ENCODE measurements at places on chromosomes 7 and 10. TPM values are rescaled to one million over a fixed set of nuclear protein-coding genes. Genes with fewer than 3 reads are reported as not detected.

- peak; percentile 75 for DNase-seq
Observed at GRCh38 chr7:2516194-2516555, 3.4 kb upstream of the LFNG start.

GRCh38 chr10:129621693-129622092, 154.7 kb downstream of the MGMT start:
- DNase-seq, result no peak

TRIM74 gene
- total RNA-seq, result not detected

- no peak for DNase-seq
Observed at GRCh38 chr7:915291-916218, 38.9 kb downstream of the ADAP1 start.

SPDYE5 gene
- total RNA-seq, result not detected

DNA sequence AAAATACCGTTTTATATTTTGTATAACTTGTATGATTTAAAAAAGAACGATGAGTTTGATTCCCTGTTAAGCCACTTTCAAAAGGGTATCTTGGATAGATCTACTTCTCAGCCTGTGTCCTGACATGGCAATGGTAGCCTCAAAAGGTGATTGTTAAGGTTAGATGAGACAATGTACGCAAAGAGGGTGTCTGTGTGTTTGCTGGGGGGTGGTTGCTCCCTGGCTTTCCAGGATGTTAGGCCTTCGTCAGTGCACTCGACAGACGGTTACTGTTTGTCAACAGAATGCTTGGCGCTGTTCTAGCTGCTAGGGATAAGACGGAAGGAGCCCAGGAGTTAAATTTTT, 90.3 kb downstream of the NEURL1 start:
- no peak for DNase-seq

LIPM gene
- total RNA-seq, result not detected

GRCh38 chr7:29587195-29587808, 23.7 kb downstream of the PRR15 start:
- no peak for DNase-seq

DNA sequence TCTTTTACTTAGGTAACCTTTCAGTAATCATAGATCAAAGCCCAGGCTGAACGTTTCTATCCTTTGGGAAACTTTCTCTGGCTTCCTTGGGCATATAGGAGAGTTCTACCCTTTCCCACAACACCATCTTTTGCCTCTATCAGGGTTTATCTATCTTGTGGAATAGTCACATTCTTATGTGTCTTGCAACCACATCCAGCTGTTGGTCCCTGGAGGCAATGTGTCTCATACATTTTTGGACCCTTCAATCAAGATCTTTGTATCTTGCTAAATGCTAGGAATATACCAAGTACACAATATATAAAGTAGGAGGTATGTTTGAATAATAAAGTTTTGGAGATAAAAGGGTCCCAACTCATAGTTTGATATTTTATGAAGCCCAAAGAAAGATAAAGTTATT, 121.7 kb downstream of the RNLS start:
- DNase-seq, result no peak

DNA sequence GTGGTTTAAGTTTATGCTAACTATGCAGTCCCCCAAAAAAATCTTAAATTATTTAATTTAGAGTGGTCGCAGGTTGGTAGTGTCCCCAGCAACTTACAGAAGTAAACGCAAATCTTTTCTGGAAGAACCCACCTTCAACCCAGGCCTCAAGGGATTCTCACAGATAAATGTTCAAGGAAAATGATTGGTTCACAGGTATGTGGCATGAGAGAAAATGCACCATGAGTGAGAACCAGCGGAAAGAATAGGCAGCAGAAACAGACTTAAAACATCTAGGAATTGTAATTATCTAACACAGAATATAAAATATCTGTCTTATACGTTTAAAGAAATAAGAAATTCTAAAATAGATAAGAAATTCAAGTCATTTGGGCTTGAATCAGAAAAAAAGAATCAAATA, 2.7 kb upstream of the CPA5 start:
- no peak for DNase-seq

DNA sequence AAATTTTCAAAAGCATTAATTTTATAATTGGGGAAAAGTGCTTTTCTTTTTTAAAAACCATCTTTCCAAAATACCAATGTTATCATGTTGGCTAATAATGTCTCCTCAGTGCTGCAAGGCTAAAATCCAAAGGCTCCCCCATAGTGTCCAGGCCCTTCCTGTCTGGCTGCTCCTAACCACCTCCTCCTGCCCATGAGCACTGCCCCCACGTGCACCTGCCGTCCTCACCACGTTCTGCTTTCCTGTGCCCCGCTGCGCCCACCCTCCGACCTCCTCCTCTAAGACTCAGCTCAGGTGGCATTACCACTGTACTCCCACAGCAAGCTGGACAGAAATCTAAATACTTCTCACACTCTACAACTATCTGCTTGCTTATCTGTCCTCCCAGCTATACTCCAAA, 17.7 kb downstream of the PAXIP1 start:
- no peak for DNase-seq

PLPP4 gene
- 3.9 TPM for total RNA-seq

TSPAN13 gene
- 21.7 TPM for total RNA-seq

UNCX gene
- total RNA-seq, result 0.65 TPM

DNA sequence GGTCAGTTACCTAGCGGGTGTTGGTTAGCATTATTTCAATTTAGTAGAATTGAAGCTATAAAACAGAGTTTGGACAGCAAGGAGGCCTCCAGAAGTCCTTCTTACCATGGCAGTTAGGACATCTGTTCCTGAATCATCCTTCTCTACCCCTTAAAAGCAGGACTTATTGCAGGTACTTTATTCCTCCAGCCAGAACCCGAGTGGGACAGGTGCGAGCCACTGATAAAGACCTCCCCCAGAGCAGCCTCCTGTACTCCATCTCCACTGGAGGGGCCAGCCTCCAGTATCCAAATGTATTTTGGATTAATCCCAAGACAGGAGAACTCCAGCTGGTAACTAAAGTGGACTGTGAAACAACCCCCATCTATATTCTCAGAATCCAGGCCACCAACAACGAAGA, 54.6 kb downstream of the CDHR3 start:
- no peak for DNase-seq

GRCh38 chr10:109978481-109978880, 29.3 kb upstream of the ADD3 start:
- no peak for DNase-seq

DNA sequence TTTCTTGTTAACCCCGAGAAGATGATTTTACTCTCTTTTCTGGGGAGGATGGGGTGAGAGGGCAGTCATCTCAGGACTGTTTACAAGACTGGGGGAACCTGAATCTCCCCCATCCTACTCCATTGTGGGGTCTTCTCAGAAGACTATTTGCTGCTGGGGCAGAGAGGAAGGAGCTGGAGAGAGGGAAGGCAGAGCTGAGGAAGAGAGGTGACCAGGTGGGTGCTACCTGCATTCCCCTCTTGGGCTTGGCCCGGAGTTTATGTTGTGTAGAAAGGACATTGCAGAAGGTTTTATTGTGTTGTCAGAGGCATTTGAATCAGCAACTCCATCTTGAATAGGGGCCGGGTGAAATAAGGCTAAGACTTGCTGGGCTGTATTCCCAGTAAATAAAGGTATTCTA, 247.1 kb upstream of the GALNT17 start:
- no peak for DNase-seq

- DNase-seq, result no peak
Observed at GRCh38 chr10:112335868-112336265, 38.0 kb upstream of the ACSL5 start.

- no peak for DNase-seq
Observed at GRCh38 chr10:24333736-24334135, 124.8 kb downstream of the KIAA1217 start.

DNA sequence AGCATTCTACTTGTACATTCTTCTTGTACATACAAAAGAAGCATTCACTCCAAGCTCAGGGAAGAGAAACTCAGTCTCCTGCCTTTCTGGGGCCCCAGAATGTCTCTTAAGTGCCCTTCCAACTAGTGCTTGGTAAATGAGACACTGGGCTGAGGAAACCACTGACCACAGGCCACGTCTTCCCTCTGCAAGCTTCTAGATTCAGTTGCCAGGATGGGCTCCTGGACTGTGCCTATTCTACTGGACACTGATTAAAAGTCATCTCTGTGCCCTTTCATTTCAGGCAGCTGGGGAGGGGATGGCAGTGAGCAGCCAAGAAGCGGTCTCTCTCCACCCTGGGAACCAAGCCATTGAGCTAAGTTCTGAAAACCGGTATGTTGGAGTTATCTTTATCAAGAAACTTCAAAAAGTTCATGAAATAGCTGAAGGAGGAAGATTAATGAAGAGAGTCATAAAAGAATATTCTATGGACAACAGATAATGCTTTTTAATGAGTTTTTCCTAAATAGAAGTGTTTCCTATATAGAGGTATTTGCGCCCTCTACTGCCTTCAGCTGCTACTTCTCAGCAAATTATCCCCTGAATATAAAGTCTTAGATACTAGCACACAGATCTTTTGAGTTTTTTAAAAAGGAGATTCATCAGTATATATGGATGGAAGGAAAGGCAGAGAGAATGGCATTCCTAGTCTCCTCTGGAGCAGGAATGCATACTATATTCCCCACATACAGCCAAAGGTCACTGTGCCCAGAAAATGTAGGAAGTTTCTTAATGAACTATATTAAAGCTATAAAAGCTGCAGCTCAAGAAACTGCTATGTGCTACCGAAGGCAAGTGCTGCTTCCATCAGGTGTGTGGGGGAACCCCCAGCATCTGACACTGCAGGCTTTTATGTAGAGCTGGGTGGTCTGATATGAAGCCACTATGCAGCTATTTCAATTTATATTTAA, 8.4 kb upstream of the IFIT1B start:
- DNase-seq, result no peak

CALD1 gene
- 140 TPM for total RNA-seq

WNT8B gene
- not detected for total RNA-seq

- DNase-seq, result no peak
Observed at GRCh38 chr10:90394311-90394710, 463.5 kb downstream of the HTR7 start.

GRCh38 chr7:6495597-6496262, 48.0 kb upstream of the DAGLB start:
- DNase-seq, result no peak

GRCh38 chr7:13742811-13743210, 246.7 kb downstream of the ETV1 start:
- DNase-seq, result no peak

SP8 gene
- not detected for total RNA-seq

GIMAP1 gene
- not detected for total RNA-seq

GRCh38 chr7:33192695-33193291, 63.4 kb downstream of the BBS9 start:
- no peak for DNase-seq

GRCh38 chr7:23161482-23161881, 20.4 kb upstream of the NUP42 start:
- no peak for DNase-seq

GTPBP10 gene
- total RNA-seq, result 10.5 TPM

DNA sequence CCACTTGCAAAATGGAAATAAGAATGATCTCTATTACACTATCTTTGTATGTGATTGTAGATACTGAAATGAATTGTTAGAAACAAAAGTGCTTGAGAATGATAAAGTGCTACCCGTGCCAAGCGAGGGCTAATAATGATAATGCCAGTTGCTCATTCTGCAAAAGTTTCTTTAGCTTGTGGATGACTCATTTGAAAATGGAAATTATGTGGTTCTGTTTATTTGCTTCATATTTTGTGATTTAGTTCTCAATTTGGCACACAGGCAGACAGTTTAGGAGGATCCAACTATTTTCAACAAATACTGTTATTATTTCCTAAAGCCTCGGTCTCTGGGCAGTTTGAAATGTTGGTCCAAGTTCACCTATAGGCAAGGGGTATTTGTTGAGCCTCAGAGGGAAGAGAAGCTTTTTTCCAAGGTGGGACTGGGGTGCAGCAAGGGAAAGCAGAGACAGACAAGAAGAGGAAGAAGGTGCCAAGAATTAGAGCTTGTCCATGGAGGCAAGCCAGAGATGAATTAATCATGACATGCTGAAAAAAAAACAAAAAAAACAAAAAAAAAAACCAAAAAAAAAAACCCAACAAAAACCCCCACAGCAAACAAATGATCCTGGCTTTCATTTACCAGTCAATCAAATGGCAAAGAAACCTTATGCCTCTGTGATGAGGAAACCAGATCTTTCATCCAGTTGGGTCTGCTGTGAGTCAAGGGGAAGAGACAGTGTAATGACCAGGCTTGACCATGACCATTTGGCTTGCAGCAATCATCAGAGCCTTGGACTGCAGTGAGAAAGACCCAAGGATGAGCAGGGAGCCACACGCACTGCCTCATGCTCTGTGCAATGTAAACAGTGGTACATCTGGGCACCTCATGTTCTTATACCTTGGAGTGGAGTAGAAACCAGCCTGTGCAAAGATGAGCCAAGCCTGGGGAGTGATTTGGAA, 285.0 kb upstream of the HABP2 start:
- no peak for DNase-seq

DNA sequence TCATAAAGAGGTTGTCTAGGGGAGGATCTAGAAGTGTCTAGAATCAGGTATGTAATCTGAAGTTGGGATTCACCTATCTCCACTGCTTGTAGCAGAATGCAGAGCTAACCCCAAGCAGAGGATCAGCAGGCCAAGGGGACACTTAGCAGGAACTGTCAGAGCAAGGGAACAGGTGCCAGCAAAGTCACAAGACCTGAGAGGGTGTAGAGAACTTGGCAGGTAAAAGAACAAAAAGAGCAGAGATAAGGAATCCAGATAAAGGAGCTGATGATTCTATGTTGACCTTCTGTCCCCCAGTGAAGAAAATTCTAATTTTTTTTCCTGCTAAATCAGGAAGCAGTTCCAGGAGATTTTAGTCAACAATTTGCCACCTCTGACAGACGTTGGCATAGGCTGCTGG, 91.4 kb upstream of the CCDC71L start:
- DNase-seq, result no peak

GRCh38 chr10:15809450-15809849, 50.9 kb downstream of the MINDY3 start:
- DNase-seq, result no peak

DNA sequence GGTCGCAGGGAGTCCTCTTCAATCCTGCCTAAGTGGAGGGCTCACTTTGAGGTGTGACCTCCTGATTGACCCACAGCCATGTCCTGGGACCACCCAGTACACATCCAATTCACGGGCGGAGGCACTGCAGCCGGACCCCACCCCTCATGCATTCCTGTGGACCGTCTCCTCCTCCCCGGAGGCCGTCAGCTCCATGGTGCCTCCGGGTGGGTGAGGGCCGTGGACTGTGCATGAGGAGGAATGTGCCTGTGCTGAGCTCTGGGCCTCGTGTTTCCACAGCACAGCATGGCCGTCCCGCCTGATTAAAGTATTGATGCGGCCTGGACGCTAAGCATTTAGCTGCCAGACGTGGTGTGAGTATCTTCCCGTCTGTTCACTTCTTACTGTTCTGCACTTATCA, 52.8 kb downstream of the CFAP46 start:
- no peak for DNase-seq

All from epithelial cell of proximal tubule (primary cell).